Astrocyte of the spinal cord (primary cell): ENCODE measurements at places on chromosomes 13 and 19.

- peak; percentile 17 for DNase-seq
Observed at GRCh38 chr13:113625965-113626721, 31.9 kb downstream of the ATP4B start.

DNA sequence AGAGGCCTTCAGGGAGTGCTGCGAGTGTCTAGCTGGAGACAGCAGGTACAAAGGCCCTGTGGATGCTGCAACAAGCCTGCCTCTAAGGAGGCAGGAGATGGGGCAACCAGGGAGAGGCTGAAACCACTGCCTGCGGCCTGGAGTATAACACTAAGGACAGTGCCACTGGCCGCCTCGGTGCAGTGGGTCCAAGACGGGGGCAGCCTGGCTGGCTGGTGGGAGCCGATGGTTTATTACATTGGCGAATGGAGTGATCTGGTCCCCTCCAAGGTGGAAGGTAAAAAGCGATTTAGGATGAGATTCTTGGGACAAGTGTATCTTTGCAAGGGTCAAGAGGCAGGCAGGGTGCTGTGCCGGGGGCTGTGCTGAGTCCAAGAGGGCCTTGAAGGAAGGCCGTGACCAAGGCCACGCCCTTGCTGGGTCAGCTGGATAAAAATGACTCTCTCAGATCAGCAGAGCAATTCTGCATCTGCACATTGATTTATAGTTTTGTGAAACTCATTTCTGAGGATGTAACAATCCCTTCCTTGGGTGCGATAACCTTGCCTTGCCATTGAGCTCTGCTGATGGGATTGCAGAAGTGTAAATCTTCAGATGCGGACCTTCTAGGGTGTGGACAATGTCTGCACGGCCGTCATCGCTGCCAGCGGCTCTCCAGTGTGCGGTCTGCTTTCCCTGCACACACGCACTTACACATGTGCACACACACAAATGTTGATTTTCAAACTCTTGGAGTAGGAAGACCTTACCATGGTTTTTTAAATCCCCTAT lies 6.0 kb downstream of the TMEM255B start:
- no peak for DNase-seq

DNA sequence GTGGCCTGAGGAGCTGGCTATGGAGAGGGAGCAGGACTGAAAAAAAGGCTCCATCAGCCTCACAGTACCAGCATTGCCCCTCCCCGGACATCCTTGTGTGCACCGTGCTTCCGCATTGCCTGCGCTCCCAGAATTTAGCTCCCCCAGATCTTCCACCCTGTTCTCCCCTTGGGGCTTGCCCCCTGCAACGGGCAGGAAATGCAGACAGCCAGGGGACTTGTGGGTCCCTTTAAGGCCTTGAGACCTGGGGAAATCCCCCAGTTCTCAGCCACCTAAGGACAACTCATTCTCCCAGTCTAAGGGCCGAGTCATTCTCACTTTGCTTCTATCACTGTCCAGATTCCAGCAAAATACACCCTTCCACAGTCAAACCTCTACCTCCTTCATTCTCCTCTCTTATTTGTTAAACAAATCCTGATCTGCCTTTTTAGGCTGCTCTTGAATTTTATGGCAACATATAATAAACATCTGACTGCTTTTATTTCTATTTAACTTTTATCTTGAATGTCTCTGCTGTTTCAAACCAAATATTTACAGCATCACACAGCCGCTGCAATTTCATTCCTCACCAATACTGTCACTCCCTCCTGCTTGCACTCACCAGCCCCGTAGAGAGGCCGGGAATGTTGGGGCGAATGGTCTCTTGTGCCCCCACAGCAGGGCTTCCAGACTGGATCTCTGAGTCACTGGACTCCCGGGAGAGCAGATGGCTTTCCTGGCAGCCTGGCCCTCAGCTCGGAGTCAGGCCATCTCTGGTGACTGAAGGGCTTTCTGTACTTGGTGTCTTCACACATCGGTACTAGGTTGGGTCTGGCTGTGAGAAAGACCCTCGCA lies 221.9 kb downstream of the TSHZ3 start:
- peak; percentile 98 for DNase-seq

DNA sequence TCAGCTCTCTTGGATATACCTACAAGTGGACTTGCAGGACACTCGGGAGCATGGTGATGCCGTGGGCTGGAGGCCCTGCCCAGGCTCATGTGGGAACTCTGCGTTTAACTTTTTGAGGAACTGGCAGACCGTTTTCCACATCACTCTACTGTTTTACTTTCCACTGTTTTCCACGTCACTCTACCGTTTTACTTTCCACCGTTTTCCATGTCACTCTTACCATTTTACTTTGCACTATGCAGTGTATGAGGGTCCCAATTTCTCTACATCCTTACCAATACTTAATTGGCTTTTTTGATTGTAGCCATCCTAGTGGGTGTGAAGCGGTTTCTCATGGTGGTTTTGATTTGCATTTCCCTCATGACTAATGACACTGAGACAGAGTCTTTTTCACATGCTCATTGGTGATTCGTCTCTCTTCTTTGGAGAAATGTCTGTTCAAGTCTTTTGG lies 40.5 kb downstream of the GATAD2A start:
- no peak for DNase-seq

- DNase-seq, result peak; percentile 62
Observed at GRCh38 chr19:13051557-13052165, 51.0 kb downstream of the LYL1 start.

DNA sequence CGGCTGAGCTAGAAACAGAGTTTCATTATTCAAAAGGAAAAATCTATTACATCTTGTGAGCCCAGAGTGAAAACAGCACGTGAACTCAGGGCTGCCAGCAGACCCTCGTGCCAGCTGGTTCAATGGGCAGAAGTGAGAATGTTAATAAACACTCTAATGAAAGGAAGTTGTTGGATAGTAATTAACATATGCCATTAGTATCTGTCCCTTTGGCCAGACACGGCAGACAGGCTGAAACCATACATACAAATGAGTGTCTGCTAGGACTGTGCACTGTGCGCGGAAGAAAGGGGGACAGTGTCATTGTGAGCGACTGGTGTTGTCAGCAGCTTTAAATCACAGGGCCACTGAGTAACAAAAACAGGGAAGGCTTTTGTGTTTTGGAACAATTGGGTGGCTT lies 121.9 kb upstream of the TSC22D1 start:
- DNase-seq, result no peak

GRCh38 chr13:39916330-39916729 lies 260.9 kb downstream of the COG6 start:
- no peak for DNase-seq

GRCh38 chr13:98517576-98518310 lies 59.2 kb downstream of the STK24 start:
- DNase-seq, result no peak

DNA sequence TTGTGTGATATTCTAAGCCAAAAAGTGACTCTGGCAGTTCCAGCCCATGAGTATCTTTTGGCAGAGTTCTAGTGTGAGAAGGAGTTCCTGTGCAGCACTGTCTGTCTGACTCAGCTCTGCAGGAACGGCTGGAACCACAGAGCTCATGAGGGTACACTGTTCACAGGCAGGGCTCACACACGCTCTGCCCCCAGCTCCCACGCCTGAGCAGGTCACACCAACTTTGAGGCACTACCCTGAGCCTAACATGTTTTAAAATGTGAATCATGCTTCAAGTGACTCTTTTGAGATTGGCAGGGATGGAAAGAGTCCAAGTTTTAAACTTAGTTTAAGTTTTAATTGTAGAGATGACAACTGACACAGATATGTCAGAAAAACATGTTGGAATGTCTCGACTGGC lies 1203.3 kb downstream of the UQCRFS1 start:
- peak; percentile 28 for DNase-seq

DNA sequence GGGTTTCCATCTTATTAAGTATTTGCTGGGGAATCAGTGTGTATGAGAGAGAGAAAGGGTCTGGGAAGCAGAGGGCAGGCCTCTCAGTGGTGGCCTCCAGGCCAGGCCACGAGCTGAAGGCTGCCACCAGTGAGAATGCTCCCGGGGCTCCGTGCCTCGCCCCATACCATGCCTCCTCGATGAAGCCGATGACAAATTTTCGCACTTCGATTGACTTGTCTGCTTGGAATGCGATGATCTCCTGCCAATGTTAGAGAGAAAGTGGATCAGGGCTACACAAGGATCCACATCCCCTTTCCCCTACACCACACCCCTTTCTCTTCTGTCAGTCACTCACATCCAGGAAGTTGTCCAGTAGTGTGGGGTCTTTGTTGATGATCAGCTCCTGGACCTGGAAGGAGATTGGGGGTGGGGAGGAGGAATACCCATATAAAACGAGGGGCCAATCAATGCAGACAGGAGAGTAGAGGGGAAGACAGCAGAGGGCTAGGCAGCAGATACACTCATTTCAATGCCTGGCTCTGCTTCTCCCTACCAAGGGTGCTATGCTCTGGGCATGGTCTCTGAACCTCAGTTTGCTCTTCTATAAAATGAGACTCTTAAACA lies 10.7 kb downstream of the SYMPK start:
- no peak for DNase-seq

GRCh38 chr13:58883405-58883804 lies 1251.9 kb downstream of the PCDH17 start:
- DNase-seq, result no peak

DNA sequence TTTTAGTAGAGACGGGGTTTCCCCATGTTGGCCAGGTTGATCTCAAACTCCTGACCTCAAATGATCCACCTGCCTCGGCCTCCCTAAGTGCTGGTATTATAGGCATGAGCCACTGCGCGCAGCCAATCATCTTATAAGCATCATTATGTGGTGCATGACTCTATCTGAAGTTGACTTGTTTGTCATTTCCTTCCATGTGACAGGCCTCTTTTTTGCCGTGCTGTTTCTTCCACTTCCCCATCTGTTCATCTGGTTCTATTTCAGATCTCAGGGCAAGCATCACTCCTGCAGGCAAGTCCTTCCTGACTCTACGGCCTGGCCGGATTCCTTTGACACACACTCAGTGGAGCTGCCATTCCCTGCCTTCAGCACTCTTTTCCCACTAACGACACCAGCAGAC lies 15.2 kb downstream of the COL5A3 start:
- no peak for DNase-seq

DNA sequence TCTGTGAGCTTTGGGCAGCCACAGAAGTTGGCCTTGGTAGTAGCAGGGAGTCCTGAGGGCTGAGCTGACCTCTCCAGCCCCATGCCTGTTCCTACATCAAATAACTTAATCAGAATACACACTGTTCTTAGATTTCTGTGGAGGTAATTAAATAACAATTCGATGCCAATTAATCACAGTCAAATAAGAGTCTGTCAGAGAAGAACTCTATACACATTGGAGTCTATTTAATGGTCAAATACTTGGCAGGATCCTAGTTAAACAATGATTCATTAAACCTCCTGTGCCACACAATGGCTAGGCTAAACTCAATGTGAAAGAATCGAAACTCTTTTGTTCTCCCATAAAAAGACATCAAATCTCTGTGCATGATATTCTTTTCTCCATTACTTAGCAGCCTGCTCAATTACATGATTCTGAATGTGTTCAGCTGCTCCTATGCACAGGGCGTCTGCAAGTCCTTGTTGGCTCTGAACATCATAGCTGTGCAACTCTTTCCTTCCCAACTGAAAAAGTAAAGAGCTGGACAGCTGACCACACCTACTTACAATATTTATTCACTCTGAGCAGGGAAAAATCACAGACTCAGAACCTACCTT lies 173.1 kb downstream of the ABCC4 start:
- peak; percentile 54 for DNase-seq

GRCh38 chr19:51394050-51394836 lies 3.9 kb upstream of the C19orf84 start:
- peak; percentile 99 for DNase-seq

DNA sequence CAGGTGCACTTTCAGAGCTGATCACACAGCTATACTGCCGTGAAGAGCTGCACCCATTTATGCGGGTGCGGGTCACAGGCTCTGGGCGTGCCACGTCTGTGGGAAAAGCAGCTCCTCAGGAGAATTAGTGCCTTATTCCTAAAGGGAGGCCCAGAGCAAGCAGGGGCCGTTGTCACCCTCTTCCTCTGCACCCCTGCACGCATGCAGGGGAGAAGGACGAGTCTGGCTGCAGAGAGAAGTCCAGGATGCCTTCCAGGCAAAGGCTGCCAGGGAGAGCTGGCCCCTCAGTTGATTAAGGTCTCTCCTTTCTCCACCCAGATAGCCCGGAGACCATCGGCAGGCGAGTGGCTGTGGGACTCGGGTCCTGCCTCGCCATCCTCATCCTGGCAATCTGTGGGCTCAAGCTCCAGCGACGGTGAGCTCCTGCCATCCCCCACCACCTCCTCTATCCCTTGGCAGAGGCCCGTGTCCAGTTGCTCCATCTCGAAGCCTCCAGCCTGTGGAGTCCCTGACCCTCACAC lies 3.1 kb upstream of the FFAR1 start:
- DNase-seq, result no peak
